ENCODE measurements at places on chromosomes 6 and 20.

DNA sequence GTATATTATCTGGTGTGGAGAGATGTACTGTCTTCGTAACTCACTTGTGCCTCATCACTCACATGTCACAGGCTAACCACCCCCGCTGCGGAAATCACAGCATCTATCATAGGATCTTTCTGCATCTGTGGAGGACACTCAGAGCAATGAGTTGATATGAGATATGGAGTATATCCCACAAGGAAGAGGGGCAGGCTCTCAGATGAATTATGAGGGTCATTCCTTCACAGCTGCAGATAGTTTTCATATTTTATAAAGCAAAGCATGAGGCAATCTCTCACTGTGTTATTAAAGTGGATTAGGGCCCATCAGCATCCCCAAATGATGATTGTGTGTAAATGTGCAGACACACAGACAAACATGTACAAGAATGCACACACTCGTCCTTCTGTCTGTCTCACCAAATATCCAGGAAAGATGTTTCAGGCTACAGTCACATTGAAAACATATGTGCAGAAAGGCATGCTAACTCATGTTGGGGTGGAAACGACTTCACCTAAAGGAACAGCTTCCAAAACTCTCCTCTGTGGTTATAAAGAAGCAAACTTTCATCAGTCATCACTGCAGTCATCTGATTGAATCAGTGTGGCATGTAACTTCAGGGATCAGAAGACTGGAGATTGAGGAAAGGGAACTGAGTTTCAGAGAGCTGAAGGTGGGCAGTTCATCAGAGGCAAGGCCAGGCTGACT lies 164.7 kb downstream of the FOXC1 start:
- no peak for DNase-seq

- DNase-seq: no peak
Measured at GRCh38 chr6:109934293-109934692, 43.8 kb upstream of the GPR6 start.

DNA sequence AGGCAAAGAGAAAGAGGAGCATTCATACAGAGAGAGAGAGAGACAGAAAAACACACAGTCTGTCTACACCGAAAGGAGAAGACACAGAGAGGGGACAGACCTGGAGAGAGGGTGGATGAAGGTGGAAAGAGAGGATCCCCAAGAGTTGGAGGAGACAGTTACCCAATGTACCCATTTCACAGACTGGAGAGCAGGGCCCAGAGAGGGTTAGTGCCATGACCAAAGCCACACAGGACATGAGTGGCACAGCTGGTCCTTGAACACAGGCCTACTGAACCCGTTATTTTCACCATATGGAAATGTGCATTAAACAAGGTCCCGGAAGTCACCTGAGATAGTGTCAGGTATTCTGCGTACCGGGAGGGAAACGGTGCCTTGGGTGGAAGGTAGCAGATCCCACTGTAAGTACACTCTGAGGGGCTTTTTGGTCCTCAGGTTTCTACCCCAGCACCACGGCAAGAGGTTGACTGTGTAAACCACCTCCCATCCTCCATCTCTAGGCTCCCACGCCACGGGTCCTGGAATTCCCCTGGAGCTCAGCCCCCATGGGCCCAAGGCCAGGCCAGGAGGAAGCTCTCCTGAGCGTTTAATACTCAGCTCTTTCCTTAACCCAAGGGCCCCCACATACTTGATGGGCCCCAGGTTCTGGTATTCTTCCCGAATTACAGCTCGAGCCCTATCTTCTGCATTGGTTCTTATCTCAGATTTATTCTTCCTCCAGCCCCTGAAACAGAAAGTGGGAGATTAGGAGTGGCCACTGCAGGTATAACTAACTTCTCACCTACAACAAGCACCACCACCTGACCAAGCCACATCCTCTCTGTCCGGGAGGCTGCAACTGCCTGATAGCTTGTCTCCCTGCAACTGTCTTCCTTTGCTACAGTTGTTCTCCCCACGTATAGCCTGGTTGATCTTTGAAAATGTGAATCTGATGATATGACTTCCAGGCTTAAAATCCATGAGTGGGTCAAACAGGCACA lies 38.4 kb upstream of the OCSTAMP start:
- DNase-seq: no peak

- no peak for DNase-seq
Measured at GRCh38 chr20:3739054-3739925, 6.8 kb downstream of the HSPA12B start.

- DNase-seq: no peak
Measured at GRCh38 chr6:138504764-138505689, 5.7 kb upstream of the NHSL1 start.

DNA sequence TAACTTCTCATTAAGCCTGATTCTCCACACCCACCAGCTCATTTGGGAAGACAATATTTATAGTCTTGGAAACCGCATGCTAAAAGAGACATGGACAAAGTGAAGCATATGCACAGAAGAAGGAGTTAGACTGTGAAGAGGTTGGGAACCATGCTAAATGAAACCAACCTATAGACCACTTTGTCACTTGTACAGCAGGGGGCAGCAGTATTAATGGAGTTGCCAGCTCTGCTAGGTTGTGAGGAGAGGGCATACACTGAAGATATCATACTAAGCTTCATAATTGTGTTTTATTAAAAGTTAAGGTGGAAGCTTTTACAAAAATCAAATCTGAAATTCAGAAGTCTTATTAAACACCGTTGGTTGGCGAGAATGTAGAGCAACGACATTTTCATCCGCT lies 38.3 kb upstream of the HMGCLL1 start:
- DNase-seq: peak; percentile 62

- peak; percentile 38 for DNase-seq
Measured at GRCh38 chr6:169701311-169701953, 397 bp downstream of the WDR27 start.

DNA sequence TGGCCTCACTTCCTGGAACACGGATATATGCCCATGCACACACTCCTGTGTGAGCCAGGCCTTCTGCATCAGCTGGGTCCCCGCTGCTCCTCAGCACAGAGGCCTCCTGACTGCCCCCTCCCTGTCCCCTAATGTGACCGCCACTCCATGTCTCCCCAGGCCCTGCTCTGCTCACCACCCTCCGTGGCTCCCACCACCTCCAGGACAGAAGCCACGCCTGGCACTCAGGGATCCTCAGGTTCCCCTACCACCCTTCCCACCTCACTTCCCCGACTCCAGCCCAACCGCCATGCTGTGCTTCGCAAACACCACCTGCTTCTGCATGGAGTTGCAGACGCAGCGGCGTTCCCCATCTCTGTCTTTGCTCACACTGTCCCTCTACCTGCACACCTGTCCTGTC lies 4.3 kb upstream of the SRC start:
- no peak for DNase-seq

- no peak for DNase-seq
Measured at GRCh38 chr6:166499350-166500163, 86.9 kb downstream of the RAMACL start.

- peak; percentile 28 for DNase-seq
Measured at GRCh38 chr6:139490482-139490881, 116.0 kb upstream of the CITED2 start.

- no peak for DNase-seq
Measured at GRCh38 chr6:144578385-144579350, 293.5 kb downstream of the UTRN start.

DNA sequence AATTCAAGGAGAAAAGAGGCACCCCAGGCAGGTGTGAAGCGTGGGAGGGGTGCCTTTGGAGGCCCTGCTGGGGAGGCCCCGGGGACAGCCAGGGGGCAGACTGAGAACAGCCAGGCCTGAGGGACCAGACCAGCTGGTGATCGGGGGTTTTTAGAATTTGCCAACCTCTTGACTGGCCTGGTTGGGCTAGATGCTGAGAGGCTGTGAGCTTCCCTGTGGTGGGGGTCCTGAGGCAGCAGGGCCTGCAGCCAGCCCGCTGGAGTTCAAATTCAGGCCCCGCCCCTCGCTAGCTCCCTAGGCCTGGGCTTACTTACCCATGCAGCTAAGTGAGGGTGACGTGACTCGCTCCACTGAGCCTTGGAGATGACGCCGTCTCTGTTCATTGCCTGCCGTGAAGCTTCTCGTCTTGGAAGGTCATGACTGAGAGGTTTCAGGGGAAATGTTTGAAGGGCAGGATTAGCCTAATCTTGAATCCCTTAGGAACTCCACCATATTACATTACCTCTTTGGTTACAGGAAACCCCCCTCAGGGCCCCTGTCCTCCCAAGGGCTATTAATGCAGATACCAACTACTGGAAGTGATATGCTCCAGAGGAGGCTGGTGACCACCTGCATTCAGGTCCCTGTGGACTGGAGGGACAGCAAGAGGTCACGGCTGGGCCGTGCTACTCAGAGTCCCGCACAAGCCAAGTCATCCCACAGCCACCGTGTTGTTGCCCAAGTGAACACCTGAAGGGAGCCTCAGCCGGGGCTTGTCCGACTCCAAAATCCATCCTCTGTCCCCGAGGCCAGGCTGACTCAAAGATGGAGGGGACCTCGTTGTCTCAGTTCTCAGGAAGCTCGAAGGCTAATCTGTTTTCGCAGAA lies 73.9 kb upstream of the DUSP22 start:
- DNase-seq: no peak

GRCh38 chr6:109000289-109000688 lies 94.4 kb downstream of the SESN1 start:
- no peak for DNase-seq

- peak; percentile 54 for DNase-seq
Measured at GRCh38 chr6:21808045-21808470, 214.5 kb downstream of the SOX4 start.

- DNase-seq: no peak
Measured at GRCh38 chr6:13398421-13398994, 70.2 kb upstream of the TBC1D7 start.

GRCh38 chr6:100435299-100435698 lies 29.4 kb downstream of the SIM1 start:
- DNase-seq: no peak

- no peak for DNase-seq
Measured at GRCh38 chr6:96963403-96963802, 38.9 kb downstream of the KLHL32 start.

- no peak for DNase-seq
Measured at GRCh38 chr20:53903652-53903987, 166.8 kb downstream of the BCAS1 start.

DNA sequence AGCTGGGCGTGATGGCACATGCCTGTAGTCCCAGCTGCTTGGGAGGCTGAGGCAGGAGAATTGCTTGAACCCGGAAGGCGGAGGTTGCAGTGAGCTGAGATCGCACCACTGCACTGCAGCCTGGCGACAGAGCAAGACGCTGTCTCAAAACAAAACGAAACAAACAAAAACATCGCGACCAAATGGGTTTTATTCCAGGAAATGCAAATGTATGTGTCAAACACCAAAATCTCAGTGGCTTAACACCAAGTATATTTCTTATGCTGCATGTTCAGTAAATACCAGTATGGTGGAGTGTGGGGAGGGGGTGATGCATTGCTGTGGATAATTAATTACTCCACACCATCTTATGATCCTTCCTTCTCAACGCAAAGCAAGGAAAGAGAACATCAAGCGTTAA lies 28.1 kb downstream of the ACTR5 start:
- no peak for DNase-seq

DNA sequence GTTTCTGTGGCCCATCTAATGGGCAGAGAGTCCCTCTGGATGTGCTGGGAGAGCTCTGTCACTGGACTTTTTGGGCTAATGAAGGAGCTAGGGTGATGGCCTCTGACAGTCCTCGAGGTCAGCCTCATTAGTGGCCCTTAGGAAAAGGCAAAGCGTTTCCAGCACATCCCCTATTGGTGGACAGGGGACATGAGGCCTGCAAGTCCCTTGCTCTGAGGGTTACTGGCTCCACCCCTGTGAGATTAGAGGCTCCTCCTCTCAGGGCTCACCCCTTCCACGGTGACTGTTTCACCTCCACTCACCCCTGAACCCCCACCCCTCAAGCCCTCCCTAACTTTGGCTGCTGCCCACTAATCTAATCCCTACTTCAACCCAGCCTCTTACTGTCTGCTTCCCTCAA lies 12.8 kb upstream of the FANCE start:
- no peak for DNase-seq

GRCh38 chr6:42819803-42820511 lies 38.1 kb downstream of the BICRAL start:
- no peak for DNase-seq

DNA sequence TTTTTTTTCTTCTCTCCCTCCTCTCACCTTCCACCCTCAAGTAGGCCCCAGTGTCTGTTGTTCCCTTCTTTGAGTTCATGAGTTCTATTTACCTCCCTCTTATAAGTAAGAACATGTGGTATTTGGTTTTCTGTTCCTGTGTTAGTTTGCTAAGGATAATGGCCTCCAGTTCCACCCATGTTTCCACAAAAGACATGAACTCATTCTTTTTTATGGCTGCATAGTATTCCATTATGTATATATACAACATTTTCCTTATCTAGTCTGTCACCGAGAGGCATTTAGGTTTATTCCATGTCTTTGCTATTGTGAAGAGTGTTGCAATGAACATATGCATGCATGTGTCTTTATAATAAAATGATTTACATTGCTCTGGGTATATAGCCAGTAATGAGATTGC lies 147.9 kb downstream of the PDE7B start:
- no peak for DNase-seq

GRCh38 chr6:53673162-53673727 lies 7.7 kb upstream of the KLHL31 start:
- no peak for DNase-seq

DNA sequence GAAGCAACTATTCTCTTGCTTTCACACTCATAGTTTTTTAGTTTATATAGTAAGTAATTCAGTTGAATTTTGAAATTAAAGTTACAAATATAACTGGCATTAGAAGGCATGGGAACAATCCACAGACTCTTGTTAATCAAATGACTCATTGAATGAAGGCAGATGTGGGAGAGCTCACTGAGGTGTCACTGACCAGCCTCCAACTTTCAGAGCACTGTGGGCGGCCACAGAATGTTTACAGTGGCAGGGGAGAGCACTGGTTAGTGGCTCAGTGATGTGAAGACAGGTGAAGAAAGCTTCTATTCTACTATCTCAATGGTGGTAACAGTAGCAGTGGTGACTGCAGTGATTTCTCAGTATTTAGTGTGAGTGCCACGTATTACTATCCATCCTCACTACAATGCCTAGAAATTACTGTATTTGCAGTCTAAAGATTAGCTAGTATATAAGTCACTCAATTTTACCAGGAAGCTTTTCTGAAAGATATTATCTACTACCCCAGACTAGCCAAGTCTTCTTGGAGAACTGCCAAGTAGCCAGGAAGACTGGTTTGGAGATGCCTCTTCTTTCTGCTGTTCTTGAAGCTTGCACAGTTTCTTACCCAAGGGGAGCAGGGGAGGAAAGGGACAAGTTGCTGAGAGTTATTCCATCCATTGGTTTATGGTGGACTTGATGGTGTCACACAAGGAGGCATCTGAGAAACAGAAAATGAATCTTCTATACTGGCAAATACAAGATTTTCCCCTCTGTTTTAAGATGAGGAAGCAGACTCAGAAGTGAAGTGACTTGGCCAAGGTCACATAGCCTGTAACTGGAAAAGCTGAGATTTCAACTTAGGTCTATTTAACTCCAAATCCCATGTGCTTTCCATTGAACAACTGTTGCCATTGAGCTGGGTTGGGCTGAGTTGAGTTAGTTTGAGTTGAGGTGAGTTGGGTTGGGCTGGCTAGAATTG lies 231.2 kb downstream of the ANKRD60 start:
- no peak for DNase-seq

- DNase-seq: no peak
Measured at GRCh38 chr20:45515147-45515913, at the start of gene SPINT3. Gene SPINT3 (minus strand): TSS chr20:45515622. CDS start chr20:45515608, 14 bp downstream.
